Purkinje cell (primary cell): ENCODE measurements at places on chromosomes 12 and 14. TPM values are rescaled to one million over a fixed set of nuclear protein-coding genes. Genes with fewer than 3 reads are reported as not detected.

The CLBA1 gene
- 1.5 and 5.5 TPM in 2 replicates for polyA plus RNA-seq

The SLC25A21 gene
- polyA plus RNA-seq = 1.5 TPM in 1 of 2 replicates, not detected in the other

The TAS2R13 gene
- 0.20 and 0.54 TPM in 2 replicates for polyA plus RNA-seq

The VSX2 gene
- not detected in 2 replicates for polyA plus RNA-seq

The FAM181A gene
- not detected in 2 replicates for polyA plus RNA-seq
